ENCODE measurements at places on chromosomes 7 and 10.

GRCh38 chr7:83439026-83439425, 209.9 kb downstream of the SEMA3E start:
- DNase-seq = no peak

DNA sequence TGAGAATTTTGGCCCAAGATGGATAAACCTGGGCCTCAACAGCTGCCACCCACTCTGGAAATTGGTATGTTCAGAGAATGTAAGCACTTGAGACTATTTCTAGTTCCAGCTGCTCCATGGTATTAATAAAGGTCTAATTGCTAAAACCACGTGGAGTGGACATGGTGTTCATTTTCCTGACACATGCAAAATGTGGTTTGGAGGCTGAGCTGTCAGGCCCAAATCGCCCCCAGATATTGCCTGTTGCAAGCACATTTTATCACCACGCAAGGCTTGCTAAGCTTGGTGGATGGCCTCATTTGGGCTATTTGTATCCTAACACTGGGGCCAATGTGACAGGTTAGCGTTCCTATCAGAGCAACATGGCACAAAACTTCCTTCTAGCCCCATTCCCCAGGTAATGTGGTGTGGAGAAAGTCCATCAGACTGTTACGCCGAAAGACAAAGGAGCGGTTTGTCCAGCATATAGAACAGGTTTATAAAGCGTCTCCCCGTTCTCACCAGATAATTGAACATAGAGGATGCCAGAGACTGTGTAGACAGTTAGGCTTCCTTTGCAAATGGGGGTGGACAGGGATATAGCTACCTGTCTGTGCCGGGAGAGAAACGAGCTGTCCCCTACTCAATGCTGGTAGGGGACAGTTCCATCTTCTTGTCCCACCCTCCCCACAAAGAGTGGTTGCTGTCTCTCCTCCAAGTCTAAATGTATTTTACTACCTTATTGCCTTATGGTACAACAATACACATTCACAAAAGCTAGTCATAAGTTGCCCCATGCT, 78.0 kb upstream of the ANKRD1 start:
- no peak for DNase-seq

- no peak for DNase-seq
Observed at GRCh38 chr7:18566829-18567228, 71.3 kb downstream of the HDAC9 start.

GRCh38 chr10:125442856-125443540, 240.0 kb downstream of the TEX36 start:
- no peak for DNase-seq

- no peak for DNase-seq
Observed at GRCh38 chr10:108801775-108802517, 1121.4 kb downstream of the XPNPEP1 start.

GRCh38 chr7:151742713-151743480, 134.0 kb downstream of the PRKAG2 start:
- no peak for DNase-seq
